Muscle of arm (tissue), 14 donors: ENCODE measurements at places on chromosomes 1 and 21.

- DNase-seq, result no peak
These were observed 375.9 kb upstream of the DUSP10 start for GRCh38 chr1:222117809-222118208.

DNA sequence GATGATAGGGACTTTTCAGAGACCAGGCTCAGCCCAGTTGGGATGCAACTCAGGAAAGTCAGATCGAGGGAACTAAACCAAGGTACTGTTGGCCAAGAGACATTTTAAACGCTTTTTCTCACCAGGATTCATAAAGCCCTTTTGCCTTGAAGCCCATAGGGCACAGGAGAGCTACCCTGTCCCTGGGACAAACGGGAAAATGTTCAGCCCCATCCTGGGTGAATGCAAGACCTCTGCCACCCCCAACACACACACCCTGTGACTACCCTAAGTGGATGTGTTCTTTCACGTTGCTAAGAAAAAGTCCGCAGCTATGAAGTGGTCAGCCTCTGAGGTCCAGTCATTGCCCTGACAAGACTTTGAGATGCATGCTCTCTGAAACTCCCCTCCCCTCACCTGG is 58.4 kb downstream of the ITPKB start:
- DNase-seq, result no peak

DNA sequence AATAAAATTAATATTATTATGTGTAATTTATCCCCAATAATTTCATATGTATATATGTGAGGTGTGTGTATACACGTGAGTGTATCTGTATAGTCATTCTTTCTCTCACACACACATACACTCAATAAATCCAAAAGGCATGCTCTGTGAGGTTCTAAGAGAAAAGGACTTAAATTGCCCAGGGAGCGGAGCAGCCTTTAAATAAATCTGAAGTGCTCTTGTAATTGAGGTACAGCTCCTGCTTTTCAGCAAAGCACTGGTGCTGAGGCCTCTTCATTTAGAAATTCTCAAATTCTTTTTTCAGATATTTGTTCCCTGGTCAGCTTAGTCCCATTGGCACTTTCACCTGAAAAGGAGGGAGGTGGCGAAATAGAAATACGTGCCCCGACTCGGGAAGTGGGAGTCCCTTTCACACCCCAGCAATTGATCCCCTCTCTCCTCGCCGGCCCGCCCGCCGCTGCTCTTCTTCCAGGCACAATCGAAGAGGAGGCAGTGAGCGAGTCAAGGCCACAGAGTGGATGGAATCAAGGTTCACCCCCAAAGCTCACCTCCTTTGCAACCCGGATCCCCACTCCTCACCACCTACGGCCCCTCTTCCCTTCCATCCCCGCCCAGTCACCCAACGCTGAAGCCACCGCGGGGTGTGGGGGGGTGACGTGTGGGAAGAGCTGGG is 944 bp downstream of the PLPPR5 start:
- DNase-seq, result peak; percentile 3

- DNase-seq, result no peak
These were observed 25.3 kb downstream of the NADK start for GRCh38 chr1:1752636-1753606.

GRCh38 chr1:119394085-119394484 is 20.9 kb upstream of the HSD3B2 start:
- no peak for DNase-seq
